ENCODE measurements at places on chromosomes 11 and 22. TPM values are rescaled to one million over a fixed set of nuclear protein-coding genes. Genes with fewer than 3 reads are reported as not detected.
A peak's percentile ranks its signal among the peaks of the same experiment; 100 is the strongest.

DNA sequence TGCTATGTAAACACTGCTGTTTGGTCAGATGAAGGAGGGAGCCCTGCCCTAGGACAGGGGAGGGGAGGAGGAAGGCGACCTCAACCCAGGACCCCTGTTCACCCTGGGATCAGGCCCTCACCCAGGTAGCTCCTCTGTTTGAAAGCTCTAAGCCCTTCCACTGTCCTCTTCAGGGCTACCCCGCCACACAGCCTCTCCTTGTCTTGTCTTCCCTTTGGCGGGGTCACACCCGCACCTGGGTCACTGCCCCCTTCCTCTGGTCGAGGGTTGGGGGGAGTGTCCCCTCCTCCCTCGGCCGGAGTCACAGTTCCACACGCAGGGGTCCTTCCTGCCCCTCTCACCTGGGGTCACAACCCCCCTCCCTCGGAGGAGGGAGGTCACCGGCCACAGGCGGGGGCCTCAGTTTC is 463 bp upstream of the PTPMT1 start:
- DNase-seq = no peak
- peak overlapping the region; percentile 61 for H3K4me3 ChIP-seq
- H3K36me3 ChIP-seq = no peaks in the 10 kb centered on the region
- peak overlapping the region; percentile 73 for H3K27ac ChIP-seq

GRCh38 chr11:126793596-126793995 is 207.0 kb downstream of the KIRREL3 start:
- H3K4me3 ChIP-seq = no peak overlapping the region
- H3K27me3 ChIP-seq = no peaks in the 10 kb centered on the region
- H3K36me3 ChIP-seq = no peaks in the 10 kb centered on the region
- DNase-seq = no peak
- H3K27ac ChIP-seq = no peak overlapping the region

DNA sequence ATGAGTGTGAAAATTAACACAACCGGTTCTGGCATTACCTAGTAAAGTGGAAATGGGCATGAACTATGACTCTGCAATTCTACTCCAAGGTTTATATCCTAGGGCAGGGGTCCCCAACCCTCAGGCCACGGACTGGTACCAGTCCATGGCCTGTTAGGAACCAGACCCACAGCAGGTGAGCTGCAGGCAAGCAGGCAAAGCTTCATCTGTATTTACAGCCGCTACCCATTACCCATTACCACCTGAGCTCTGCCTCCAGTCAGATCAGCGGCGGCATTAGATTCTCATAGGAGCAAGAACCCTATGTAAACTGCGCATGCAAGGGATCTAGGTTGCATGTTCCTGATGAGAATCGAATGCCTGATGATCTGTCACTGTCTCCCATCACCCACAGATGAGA is 49.8 kb downstream of the MORC2 start:
- DNase-seq = no peak
- no peaks in the 10 kb centered on the region for H3K27me3 ChIP-seq
- no peak overlapping the region for H3K4me3 ChIP-seq
- H3K4me1 ChIP-seq = peaks cover 23% of the 10 kb centered on the region
- H3K36me3 ChIP-seq = no peaks in the 10 kb centered on the region

DNA sequence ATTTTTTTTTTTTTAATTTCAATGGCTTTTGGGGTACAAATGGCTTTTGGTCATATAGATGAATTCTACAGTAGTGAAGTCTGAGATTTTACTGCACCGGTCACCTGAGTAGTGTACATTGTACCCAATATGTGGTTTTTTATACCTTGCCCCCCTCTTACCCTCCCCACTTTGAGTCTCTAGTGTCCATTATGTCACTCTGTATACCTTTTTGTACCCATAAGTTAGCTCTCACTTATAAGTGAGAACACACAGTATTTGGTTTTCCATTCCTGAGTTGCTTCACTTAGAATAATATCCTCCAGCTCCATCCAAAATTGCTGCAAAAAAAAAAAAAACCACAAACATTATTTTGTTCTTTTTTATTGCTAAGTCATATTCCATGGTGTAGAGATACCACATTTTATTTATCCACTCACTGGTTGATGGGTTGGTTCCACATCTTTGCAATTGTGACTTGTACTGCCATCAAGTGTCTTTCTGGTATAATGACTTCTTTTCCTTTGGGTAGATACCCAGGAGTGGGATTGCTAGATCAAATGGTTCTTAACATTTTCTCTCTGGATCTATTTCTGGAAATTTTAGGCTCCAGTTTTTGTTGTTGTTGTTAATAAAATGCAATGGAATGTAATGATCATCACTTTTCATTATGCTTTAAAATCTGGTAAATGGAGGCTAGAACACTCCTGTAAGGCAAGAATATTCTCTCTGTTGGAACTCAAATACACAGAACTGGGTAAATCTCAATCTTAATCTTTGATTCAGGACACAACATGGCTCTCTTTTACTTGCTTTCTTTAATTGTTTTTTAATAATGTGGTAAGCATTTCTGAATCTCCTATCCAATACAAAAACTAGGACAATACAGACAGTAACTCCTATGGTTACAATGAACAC is 10.3 kb downstream of the NEAT1 start:
- H3K4me3 ChIP-seq = no peak overlapping the region
- peak overlapping the region; percentile 2 for H3K27ac ChIP-seq
- peaks cover 37% of the 10 kb centered on the region for H3K36me3 ChIP-seq
- no peak for DNase-seq

DNA sequence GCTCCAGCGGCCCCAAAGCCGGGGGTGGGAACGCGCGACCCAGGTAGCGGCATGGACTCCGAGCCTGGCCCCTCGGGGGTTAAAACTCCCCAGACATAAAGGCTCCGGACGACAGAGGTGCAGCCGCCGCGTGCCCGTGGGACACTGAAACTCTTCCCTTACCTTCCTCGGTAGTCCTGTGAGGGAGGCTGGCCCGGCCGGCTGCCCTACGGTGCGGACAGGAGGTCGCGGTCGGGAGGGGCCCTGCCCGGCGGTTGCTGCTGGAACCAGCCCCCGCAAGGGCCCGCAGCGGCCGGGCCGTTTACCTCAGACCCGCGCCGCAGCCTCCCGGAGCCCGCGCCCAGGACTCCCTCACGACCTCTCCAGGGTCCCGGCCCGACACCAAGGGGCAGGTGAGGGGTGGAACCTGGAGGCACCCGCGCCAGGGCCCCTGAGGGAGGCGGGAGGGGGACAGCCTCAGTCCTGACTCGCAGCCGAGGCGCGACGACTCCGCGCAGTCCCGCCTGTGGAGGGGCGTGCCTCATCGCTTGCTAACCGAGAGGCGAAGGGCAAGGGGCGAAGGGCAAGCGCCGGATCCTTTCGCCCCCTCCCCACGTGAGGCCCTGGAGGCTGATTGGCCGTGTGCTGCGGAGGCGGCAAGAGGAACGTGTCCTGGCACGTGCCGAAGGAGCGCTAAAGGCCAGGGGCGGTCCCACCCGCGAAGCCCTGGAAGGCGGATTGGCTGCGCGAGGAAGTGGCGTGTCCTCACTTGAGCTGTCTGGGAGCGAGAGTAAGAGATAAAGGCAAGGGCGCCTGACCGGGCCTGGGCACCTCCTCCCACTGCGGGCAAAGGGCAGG is at the start of gene UPB1:
Gene UPB1 (plus strand): TSS at position 805 of the 837 bp plus-strand sequence. CDS start 72 bp downstream, outside the sequence.
- H3K4me3 ChIP-seq = no peak within 1 kb of the TSS
- DNase-seq = no peak
- no peaks in the 10 kb centered on the region for H3K4me1 ChIP-seq
- no peak within 1 kb of the TSS for H3K27ac ChIP-seq
- no peaks in the 10 kb centered on the region for H3K36me3 ChIP-seq
- peaks cover 5% of the 10 kb centered on the region for H3K27me3 ChIP-seq

DNA sequence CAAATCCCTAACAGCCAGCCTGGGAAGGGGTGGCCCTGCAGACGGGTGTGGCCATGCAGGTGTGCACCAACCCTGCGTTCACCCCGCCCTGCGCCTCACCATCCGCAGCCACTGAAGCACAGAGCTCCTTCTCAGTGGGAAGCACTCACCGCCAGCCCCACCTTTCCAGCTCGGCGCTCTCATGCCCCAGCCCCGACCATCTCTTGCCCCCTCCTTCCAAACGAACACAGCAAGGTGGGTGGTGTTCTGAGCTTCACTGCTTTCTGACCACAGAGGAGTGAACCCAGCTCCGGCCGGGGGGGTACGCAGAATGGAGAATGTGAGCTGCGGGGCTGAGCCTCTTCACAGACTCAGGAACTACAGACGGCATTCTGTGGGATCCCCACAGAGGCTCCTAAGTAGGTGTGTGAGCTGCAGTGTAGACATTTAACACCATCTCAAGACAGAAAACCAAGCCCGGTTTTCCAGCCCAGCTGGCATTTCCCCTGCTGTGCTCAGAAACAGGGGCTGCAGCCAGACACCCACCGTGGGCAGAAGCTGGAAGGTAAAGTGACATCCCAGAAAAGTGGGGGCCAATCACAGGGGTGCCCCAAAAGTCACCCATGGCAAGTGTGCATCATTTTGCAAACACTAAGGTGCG is 88.4 kb upstream of the RTL6 start:
- H3K4me1 ChIP-seq = no peaks in the 10 kb centered on the region
- no peak overlapping the region for H3K27ac ChIP-seq
- no peaks in the 10 kb centered on the region for H3K27me3 ChIP-seq
- DNase-seq = no peak
- H3K36me3 ChIP-seq = no peaks in the 10 kb centered on the region

GRCh38 chr11:44630511-44631210 is 65.2 kb downstream of the CD82 start:
- no peak overlapping the region for H3K4me3 ChIP-seq
- H3K27ac ChIP-seq = no peak overlapping the region
- H3K36me3 ChIP-seq = no peaks in the 10 kb centered on the region
- H3K27me3 ChIP-seq = no peaks in the 10 kb centered on the region
- no peak for DNase-seq

DNA sequence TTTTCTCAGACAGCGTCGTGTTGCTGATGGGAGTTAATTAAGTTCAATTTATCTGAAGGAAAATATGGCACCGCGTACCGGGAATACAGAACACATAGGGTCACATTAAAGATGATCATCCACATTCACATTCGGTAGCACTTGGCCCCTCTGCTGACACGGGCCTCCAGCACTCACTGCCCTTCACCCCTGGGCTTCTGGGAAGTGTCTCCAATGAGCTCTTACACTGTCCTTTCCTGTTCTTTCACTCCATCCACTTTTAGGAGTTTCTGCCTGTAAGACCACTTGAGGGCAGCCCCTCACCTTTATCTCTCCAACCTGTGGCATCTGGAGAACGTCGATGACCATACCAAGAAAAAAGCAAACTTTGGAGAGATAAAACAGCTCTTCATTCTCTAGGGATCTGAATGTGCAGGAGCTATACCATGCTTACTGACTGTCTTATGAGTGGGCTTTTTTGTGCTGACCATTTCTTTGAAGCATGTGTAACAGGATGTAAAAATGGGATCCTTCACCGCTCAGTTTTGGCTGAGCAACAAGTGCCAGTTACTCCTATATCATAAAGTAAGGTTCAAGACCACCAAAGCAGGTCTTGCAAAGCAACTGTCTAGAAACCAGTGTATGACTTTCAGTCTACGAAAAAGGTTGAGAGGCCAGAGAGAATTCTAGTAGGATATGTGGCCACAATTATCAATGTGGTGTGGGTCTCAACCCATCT is 1.1 kb upstream of the SERGEF start:
- no peaks in the 10 kb centered on the region for H3K27me3 ChIP-seq
- peaks cover 19% of the 10 kb centered on the region for H3K4me1 ChIP-seq
- no peak for DNase-seq
- H3K4me3 ChIP-seq = peak overlapping the region; percentile 94

GRCh38 chr22:46662226-46662625 is 42.0 kb downstream of the GRAMD4 start:
- no peaks in the 10 kb centered on the region for H3K27me3 ChIP-seq
- H3K36me3 ChIP-seq = no peaks in the 10 kb centered on the region
- no peak for DNase-seq
- H3K27ac ChIP-seq = no peak overlapping the region
- H3K4me1 ChIP-seq = peaks cover 28% of the 10 kb centered on the region
- H3K4me3 ChIP-seq = no peak overlapping the region

GRCh38 chr22:46180370-46181137 is 30.2 kb downstream of the PPARA start:
- H3K4me1 ChIP-seq = no peaks in the 10 kb centered on the region
- no peaks in the 10 kb centered on the region for H3K36me3 ChIP-seq
- H3K27me3 ChIP-seq = no peaks in the 10 kb centered on the region
- no peak for DNase-seq
- no peak overlapping the region for H3K4me3 ChIP-seq

DNA sequence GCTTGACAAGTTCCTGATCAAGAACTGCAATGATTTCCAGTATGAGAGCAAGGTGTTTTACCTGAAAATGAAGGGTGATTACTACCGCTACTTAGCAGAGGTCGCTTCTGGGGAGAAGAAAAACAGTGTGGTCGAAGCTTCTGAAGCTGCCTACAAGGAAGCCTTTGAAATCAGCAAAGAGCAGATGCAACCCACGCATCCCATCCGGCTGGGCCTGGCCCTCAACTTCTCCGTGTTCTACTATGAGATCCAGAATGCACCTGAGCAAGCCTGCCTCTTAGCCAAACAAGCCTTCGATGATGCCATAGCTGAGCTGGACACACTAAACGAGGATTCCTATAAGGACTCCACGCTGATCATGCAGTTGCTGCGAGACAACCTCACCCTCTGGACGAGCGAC is 12.0 kb downstream of the YWHAH start:
- H3K4me3 ChIP-seq = no peak overlapping the region
- DNase-seq = peak; percentile 35
- no peaks in the 10 kb centered on the region for H3K27me3 ChIP-seq
- H3K4me1 ChIP-seq = peaks cover 86% of the 10 kb centered on the region
- peak overlapping the region; percentile 61 for H3K27ac ChIP-seq
- no peaks in the 10 kb centered on the region for H3K36me3 ChIP-seq

DNA sequence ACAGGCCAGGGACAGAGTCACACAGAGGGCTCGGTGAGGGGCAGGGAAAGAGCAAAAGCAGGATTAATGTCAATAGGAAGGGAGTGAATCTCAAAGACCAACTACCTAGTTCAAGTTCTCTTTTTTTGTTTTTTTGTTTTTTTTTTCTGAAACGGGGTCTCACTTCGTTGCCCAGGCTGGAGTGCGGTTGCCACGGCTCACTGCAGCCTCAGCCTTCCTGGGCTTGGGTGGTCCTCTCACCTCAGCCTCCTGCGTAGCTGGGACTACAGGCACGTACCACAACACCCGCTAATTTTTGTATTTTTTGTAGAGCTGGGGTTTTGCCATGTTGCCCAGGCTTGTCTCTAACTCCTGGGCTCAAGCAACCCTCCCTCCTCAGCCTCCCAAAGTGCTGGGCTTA is 9.7 kb upstream of the BCL9L start:
- no peaks in the 10 kb centered on the region for H3K36me3 ChIP-seq
- no peak for DNase-seq
- H3K4me3 ChIP-seq = no peak overlapping the region
- no peaks in the 10 kb centered on the region for H3K27me3 ChIP-seq
- H3K27ac ChIP-seq = no peak overlapping the region

GRCh38 chr11:75516886-75517285 is 8.9 kb downstream of the GDPD5 start:
- H3K4me1 ChIP-seq = peaks cover 68% of the 10 kb centered on the region
- no peaks in the 10 kb centered on the region for H3K27me3 ChIP-seq
- no peak for DNase-seq

The NXPE4 gene
- not detected for total RNA-seq

The BUD13 gene
- total RNA-seq = 19.9 TPM

The LMO2 gene
- total RNA-seq = 0.47 TPM

The ZP1 gene
- 0.41 TPM for total RNA-seq

The DEFB131B gene
- not detected for total RNA-seq
